ENCODE measurements at places on chromosomes 16 and 17.

- no peak for DNase-seq
These were observed 93.5 kb downstream of the SHISA6 start for GRCh38 chr17:11334493-11334892.

GRCh38 chr16:22353191-22353919 lies 21.1 kb downstream of the CDR2 start:
- no peak for DNase-seq

DNA sequence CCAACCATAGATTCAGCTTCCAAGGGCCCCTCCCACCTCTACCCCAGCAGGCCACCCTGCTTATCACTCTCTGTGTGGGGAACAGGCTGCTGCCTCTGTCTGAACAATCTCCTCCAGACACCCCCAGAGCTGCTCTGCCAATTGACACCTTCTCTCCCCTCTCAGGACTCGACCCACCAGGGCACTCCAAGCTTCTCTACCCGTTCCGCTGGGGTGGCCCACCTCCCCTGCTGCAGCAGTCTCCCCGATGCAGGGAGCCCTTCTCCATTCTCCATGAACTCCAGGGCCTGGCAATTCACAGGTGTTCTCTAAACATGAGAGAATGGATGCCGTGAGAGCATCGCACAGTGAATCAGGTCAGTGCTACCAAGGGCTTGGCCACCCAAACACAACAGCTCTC lies 28.3 kb upstream of the FAAP100 start:
- DNase-seq, result no peak

- no peak for DNase-seq
These were observed 16.4 kb downstream of the RAD51D start for GRCh38 chr17:35103271-35103670.

DNA sequence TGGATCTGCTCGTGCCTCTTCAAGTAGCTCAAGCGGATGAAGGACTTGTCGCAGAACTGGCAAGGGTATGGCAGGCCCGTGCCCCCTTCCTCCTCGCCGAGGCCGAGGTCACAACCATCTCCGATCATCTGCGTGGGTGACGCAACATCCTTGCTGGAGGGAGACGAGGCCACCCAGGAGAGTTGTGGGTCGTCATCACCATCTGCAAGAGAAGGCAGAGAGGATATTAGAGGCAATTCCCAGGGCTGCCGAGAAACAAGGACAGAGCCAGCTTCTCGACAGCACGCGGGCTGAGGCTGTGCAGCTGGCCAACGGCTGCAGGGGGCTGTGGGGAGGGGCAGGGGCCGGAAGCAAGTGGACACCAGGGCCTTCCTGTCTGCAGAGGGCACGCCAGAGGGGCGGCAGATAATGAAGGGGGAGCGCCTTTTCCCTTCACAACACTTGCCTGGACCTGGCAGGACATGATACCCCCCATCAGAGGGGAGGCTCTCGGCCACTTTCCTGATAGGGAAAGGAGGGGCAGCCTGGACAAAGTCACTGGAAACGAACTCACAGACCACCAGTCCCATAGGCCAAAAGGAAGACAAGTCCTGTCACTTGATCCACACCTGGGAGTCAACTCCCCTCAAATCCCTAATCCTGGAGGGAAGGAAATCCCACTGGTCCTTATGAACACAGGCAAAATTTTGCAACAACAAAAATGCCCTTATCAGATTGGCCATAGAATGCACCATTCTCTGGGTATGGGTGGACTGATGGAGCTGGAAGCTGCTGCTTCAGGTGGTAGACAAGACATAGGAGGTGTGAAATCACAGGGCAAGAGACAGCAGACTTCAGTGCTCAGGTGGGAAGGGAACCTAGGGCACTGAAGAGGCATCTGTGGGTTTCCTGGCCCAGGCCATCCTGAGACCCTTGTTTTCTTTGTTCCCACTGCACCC lies 217.0 kb downstream of the ZNF423 start:
- DNase-seq, result no peak

DNA sequence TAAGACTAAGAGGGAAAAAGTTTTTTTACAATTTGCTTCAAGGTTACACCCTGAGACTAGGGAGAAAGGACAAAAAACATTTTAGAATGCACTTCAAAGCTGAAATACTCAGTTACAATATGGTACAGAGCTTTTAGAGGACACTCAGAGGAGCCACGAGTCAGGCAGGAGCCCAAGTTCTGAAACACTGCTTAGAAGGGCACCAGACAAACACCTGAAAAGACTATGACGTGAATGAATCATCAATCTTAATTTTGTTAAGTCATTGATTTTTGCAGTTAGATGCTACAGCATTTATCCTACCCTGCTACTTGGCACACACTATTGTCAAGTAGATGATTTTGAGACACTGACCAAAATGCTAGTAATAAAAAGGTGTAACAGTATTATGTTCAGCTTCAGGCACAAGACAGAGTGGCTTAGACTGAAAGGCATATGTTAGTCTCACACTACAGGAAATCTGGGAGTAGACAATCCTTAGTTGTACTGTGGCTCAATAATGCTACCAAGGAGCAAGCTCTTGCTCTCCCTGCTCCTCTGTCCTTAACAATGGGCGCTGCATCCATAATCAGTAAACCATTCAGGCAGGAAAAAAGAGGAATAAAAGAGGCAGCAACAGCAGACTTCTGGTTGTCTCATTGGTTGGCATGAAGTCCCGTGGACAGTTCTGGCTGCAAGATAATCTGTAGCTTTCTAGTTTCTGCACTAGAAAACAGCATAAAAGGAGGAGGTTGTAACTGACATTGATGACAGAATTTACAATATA lies 151.8 kb downstream of the ABCA8 start:
- DNase-seq, result no peak

DNA sequence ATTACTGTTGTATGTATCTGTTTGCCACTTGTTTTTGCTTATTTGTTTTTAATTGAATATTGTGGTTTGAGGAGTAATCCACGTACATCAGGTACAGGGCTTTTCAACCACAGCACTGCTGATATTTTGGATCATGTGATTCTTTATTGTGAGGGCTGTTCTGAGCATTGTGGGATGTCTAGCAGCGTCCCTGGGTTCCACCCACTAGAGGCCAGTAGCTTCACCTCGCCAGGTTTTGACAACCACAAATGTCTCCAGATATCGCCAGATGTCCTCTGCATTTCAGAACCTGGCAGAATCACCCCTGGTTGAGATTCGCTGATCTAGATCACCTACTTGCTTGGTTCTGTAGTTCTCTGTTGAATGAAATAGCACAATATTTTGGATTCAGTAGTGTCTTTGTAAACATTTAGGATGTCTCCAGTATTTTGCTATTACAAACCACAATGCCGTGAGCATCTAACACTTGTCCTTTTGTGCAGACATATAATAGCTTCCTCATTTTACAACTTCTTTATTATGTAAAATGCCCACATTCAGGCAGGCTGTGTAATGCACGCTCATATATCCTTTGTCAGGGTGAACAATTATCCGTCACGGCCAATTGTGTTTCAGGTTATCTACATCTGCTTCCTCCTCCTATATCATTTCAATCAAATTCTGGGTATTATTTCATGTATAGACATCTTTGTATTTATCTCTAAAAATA lies 380.3 kb downstream of the SNX29 start:
- no peak for DNase-seq

GRCh38 chr17:8725881-8726876 lies 18.5 kb downstream of the CCDC42 start:
- no peak for DNase-seq

DNA sequence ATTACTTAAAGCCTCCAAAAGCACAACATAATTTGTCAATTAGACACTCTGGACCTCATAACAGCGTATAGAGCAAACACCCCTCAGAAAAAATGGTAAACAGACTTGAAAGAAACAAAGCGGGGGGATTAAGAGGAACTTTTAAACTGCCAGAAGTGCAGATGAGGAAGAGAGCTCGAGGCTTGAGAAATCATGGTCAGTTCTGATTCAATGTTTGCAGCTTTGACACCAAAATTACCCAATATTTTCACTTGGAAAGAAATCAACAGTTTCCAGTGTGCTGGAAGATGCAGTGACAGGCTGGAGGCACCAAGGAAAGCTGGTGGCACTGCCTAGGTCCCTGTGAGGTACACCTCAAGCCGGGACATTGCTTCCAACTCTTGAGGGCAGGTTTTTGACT lies 180.9 kb upstream of the TOX3 start:
- no peak for DNase-seq

DNA sequence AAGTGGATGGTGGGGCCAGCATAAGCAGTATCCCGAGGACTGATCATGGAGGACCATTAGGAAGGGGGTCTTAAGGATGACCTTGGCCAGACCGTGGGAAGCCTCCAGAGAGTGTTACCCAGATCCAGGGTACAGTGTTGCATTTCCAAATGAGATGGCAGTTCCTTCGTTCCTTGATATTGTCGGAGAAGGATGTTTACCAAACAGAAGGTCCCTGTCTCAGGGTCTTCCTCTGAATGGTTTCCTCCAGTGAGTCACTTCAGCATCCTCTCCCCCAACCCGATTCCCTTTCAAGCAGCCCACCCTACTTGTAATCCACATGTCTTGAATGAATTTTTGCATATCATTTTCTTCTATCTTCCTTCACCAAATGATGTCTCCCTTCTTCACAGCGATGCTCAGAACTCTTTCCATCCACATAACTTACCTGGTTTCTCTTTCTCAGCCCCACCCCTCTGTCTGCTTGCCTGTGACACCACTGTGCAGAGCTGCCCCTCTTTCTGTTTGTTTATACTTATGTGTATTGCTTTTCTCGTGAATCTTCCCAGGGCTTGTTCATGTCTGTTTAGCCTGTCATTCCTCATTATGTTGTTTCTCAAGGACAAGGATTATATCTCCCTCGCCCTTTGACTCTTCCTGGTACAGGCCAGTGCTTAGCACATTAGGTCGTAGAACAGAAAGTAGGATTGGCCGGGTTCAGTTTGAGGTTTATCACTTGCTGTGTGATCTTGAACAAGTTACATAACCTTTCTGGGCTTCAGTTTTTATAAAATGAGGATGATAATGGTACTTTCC lies 5.7 kb downstream of the GOSR2 start:
- no peak for DNase-seq

GRCh38 chr17:67456103-67456502 lies 79.0 kb downstream of the PITPNC1 start:
- DNase-seq, result no peak

DNA sequence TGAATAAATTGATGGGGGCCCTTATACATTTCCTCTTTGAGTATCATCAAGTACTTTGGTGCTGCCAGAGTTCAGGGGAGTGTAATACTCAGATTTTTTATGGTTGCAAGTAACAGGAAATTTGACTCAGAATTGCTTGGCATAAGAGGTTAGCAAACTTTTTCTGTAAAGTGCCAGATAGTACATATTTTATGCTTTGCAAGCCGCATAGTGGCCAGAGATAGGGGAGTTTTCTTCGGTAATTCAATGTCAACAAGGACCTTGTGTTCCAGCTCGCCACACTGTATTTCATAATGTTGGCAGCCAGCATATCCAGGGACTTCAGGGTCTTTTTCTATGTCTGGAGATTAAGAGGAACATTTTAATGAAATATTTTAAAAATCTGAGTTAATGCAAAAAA lies 51.0 kb upstream of the MARCHF10 start:
- DNase-seq, result no peak

DNA sequence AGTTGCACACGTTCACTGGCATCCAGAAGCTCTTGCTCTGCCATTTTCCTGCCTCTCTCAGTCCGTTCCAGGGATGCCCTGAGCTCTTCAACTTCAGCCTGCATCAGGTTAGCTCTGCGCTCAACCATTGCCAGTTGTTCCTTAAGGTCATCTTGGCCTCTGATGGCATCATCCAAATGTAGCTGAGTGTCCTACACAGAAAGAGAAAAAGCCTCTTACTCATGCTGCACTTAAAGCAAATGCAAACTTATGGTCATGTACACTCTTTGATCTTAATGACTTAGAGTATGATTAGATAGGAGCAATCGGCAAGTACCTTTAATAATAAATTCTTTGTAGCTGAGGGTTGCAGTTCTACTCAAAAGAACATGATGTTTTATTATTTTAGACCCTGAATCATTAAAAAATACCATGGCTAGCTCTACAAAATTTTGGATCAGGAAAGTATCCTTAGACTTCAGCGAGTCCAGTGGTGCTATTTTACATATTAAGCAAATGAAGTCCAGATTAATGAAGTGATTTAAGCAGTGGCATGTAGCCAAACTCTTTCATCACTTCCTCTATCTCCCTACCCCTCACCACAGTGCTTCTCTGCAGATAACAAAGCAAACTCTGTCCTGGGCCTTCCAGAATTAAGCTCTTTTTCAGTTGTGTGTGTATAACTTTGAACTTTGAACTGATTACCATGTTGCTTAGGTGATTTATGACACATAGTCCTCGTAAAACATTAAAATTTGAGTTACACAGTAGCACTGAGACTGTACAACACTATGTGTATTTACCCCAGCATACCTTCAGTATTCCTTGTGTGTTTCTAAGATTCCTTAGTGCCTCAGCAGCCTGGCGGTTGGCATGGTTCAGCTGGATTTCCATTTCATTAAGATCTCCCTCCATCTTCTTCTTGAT lies 22.1 kb downstream of the MYH4 start:
- no peak for DNase-seq

DNA sequence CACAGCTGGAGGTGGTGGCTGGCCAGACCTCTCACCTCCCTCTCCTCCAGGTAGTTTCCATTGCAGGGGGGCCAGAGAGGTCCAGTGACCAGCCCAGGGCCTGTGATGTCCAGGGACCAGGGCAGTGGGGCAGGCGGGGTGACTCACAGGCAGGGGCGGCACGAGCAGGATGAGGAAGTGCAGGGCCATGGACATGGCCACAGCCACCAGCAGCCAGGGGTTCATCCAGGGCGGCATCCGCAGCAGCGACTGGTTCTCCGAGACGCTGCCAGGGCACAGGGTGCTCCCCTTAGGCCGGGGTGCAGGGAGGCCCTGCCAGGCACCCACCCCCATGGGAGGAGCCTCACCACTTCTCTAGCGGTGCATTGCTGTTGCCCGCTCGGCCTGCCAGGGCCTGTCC lies 12.9 kb upstream of the P2RX1 start:
- no peak for DNase-seq

- DNase-seq, result no peak
These were observed 601 bp downstream of the JMJD8 start for GRCh38 chr16:683396-684070.

- DNase-seq, result no peak
These were observed 4.9 kb upstream of the ANKFN1 start for GRCh38 chr17:56148333-56148732.

DNA sequence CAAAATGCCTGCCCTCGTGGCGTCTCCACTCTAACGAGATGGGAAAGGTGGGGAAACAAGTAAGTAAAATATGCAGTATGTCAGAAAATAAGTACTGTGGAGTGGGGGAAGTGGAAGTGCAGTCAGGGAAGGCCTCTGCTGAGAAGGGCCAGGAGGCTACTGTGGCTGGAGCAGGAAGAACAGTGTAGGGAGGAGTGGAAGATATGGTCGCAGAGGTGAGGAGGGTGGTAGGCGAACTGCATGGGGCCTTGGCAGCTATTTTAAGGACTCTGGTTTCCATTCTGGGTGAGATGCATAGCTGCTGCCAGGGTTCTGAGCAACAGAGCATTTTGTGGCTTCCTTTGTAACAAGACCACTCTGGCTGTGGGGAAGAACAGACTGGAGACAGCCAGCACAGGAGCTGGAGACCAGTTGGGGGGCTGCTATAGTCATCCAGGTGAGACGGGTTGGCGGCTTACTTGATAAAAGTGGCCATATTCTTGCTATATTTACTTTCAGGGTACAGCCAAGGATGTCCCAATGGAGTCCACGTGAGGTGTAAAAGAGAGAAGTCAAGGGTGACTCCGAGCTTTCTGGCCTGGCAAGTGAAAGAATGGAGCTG lies 42.6 kb downstream of the CYTH1 start:
- DNase-seq, result no peak

All from neuronal stem cell (in vitro differentiated cells).